Motor neuron (in vitro differentiated cells): ENCODE measurements at places on chromosomes 7 and 10. TPM values are rescaled to one million over a fixed set of nuclear protein-coding genes. Genes with fewer than 3 reads are reported as not detected.

UPK3BL2 gene
- total RNA-seq, result 18.1 and 26.2 TPM in 2 replicates

DENND10 gene
- 29.1 and 32.5 TPM in 2 replicates for total RNA-seq

RBM28 gene
- 26.4 and 29.3 TPM in 2 replicates for total RNA-seq

SEMA3A gene
- total RNA-seq, result 12.4 and 13.6 TPM in 2 replicates

CYP17A1 gene
- total RNA-seq, result 0.38 and 1.1 TPM in 2 replicates

KMT2E gene
- 105 and 113 TPM in 2 replicates for total RNA-seq

NRG3 gene
- 8.1 and 8.6 TPM in 2 replicates for total RNA-seq

GLI3 gene
- total RNA-seq, result 3.4 and 6.8 TPM in 2 replicates

GRID2IP gene
- total RNA-seq, result 0.21 and 0.23 TPM in 2 replicates

SEMA3C gene
- total RNA-seq, result 219 and 249 TPM in 2 replicates

GNAI1 gene
- total RNA-seq, result 85.0 and 89.5 TPM in 2 replicates

FOXI2 gene
- not detected in 2 replicates for total RNA-seq

- no peak for ATAC-seq
These were observed 181.0 kb downstream of the GALNT17 start for GRCh38 chr7:71312755-71313490.

- ATAC-seq, result no peak
These were observed 47.7 kb downstream of the LRGUK start for GRCh38 chr7:134174795-134175261.

GRCh38 chr7:148014541-148014940 lies 576.0 kb upstream of the C7orf33 start:
- ATAC-seq, result no peak

- ATAC-seq, result no peak
These were observed 7.8 kb upstream of the ATOH7 start for GRCh38 chr10:68239596-68240150.

- ATAC-seq, result no peak
These were observed 119.1 kb downstream of the NRBF2 start for GRCh38 chr10:63252095-63252762.

DNA sequence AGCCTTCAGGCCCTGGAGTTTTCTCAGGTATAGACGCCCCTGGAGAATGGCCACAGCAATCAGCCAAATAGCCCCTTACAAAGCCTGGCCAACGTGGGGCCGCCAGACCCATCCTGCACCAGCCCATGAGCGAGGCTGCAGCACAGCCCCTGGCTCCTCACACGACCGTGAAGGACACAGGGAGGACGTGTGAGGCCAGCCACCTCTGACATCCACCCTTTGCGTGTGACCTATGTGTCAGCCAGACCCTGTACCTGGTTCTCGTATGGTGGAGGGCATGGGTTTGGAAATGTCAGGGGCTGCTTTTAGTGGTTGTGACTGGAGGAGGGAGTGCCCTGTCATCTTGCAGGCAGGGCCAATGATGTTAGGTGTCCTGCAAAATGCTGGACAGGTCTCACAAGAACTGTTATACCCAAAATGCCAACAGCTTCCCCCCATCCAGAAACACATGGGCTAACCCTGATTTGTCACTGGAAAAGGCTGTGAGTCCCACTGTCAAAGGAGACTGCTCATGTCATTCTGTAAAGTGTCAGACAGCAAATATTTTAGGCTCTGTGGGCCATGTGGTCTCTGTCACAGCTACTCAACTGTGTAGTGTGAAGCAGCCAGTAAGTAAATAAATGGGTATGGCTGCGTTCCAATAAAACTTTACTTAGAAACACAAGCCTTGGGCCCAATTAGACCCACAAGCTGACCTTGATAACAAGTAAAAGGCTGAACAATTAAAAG lies 30.0 kb downstream of the NOD1 start:
- no peak for ATAC-seq

DNA sequence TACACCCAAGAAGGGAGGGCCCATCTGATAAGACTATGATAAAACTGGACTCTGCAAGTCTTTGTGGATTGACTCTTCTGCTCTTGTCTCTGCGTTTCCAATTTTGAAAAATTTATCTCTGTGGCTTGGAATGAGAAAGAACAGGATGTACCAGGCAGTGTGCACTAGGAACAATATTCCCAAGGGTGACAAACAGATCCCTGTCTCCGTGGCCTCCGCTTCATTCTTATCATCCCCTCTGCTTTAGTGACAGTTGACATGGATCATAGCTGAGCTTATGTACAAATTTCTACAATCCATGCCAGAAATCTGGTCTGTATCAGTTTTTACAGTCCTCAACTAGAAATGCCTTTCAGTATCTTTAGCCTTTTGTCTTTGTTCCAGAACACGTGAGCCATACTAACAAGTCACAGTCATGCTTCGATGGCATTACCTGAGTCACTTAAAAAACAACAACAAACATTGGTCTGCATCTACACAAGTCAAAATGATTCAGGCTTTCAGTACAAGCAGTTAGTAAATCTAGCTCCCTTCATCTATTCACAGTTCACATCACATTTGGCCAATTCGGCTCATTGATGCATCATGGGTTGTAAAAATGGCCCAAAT lies 393.6 kb upstream of the CELF2 start:
- ATAC-seq, result no peak

DNA sequence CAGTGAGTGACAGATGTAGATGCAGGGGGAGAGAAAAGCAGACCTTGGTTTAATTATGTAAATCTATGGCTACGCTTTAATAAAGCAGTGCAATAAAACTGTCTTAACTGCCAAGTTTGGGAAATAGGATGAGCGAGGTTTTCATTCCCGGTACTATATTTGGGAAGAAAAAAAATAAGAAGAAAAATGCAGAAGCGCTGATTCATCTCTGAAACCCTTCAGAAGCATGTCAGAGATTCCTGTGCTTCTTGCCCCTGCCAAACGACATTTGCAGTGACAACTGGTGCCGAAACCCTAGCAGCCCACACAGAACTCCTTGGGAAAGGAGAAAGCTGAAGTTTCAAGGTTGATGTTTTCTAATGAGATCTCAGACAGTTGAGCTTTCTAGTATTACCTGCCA lies 380.7 kb downstream of the REEP3 start:
- ATAC-seq, result no peak

DNA sequence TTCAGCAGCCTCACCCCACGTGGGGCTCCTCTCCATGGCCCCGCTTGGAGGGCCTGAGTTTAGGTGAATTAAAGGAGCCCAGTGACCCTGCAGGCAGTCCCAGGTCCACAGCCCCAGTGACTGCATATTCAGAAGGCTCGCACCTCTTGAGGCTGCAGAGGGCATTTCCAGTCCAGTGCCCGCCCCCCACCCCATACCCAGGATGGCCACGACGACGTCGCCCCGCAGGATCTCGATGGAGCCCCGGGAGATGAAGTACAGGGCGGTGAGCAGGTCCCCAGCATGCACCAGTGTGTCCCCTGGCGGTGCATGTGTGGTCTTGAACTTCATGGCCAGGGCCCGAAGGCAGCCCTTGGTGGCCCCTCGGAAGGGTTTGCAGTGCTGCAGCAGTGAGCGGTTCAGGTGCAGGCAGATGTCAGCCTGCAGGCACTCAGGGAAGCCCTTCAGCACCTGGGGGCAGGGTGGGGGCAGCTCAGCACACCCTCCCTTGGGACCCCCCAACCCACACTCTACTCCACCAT lies 28.1 kb downstream of the KCNH2 start:
- no peak for ATAC-seq

DNA sequence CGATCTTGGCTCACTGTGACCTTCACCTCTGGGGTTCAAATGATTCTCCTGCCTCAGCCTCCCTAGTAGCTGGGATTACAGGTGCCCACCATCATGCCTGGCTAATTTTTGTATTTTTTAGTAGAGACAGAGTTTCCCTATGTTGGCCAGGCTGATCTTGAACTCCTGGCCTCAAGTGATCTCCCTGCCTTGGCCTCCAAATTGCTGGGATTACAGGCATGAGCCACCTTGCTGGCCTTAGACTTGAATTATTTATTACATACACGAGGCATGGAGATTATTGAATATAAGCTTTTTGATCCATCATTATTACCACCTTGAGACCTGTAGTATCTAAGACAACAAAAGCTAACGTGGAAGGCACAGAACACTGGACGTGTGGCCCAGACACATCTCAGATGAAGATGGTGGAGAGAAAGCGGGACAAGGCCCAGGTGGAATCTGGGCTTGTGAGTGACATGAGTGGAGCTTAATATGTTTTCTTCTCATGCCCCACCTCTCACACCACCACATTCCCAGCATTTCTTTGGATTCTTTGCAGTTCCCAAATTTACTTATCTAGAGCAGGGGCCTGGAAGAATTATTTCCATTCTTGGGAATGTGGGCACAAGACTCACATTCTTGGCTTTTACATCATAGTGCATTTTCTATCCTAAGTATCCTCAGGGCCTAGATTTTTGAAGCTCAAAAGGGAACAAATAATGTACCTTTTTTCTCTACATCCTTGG lies 76.6 kb downstream of the SUGCT start:
- ATAC-seq, result no peak

DNA sequence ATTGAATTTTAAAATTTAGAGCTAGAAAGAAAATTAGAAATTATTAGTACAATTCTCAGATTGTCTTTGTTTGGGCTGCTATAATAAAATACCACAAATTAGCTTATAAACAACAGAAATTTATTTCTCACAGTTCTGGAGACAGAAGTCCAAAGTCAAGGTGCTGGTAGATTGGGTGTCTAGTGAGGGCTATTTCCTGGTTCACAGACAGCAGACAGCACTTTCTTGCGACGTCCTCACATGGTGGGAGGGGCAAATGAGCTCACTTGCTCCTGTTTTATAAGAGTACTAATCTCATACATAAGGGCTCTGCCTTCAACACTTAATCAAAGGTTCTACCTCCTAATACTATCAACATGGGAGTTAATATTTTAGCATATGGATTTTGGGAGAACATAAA lies 134.1 kb downstream of the MDFIC start:
- no peak for ATAC-seq

GRCh38 chr7:75946207-75946855 lies 31.4 kb downstream of the POR start:
- ATAC-seq, result no peak

DNA sequence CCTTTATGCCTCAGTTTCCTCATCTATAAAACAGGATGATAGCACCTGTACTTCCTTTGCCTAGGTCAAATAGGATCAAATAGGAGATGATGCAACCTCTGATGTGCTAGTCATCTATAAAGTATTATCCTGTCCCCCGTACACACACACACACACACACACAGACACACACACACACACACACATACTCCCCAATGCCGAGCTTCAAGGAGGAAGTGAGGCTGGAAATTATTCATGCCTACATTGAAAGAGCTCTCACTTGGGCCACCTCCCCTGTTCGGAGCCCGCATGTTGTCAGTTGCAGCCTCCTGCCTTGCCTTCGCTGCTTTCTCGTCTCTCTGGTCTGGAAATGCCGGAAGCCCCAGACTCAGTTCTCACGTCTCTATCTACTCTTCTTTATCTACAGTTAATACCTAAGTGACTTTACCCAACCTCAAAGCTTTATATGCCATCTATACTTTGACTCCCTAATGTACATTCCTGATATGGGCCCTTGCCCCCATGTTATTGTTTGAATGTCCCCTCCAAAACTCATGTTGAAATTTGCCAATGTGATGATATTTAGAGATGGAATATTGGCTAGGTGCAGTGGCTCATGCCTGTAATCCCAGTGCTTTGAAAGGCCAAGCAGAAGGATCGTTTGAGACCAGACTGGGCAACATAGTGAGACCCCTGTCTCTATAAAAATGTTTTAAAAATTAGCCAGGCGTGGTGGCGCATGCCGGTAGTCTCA lies 6.9 kb upstream of the UBE2H start:
- ATAC-seq, result no peak

- no peak for ATAC-seq
These were observed 2.8 kb upstream of the GAL3ST4 start for GRCh38 chr7:100171087-100171681.

GRCh38 chr7:37251222-37251621 lies 197.4 kb downstream of the ELMO1 start:
- no peak for ATAC-seq

- ATAC-seq, result no peak
These were observed 47.2 kb upstream of the KLF6 start for GRCh38 chr10:3832022-3832786.

DNA sequence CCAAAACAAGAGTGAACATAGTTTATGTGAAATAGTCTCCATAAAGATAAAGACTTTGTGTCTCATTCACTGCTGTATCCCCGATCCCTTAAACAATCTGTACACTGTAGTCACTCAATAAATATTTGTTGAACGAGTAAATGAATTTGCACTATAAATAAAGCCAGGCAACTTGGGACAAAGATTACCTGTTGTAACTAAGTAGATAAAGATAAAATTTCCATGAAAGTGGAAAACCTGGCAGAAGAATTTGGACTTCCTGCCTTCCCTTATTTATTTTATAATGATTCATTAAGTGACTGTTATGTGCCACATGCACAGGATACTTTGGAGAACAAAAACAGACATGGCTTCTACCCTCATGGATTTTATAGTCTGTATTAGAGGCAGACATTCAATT lies 277.7 kb upstream of the KAT6B start:
- no peak for ATAC-seq

DNA sequence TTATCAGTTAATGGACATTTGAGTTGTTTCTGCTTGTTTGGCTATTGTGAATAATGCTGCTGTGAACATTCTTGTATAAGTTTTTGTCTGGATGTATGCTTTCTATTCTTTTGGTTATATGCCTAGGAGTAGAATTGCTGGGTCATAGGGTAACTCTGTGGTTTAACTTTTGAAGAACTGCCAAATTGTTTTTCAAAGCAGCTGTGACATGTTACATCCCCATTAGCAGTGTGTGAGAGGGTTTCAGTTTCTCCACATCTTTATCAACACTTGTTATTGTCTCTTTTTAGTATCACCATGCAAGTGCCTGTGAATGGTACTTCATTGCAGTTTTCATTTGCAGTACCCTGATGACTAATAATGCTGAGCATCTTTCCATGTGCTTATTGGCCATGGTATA lies 2.1 kb upstream of the NDUFB8 start:
- no peak for ATAC-seq

GRCh38 chr10:24383681-24384106 lies 174.8 kb downstream of the KIAA1217 start:
- ATAC-seq, result peak; percentile 96

- ATAC-seq, result no peak
These were observed 102.8 kb downstream of the CHN2 start for GRCh38 chr7:29297194-29297890.

- ATAC-seq, result peak; percentile 24
These were observed 23.6 kb downstream of the SLC35B4 start for GRCh38 chr7:134293002-134293740.

- peak; percentile 35 for ATAC-seq
These were observed 66.7 kb upstream of the FGL2 start for GRCh38 chr7:77266291-77266794.

DNA sequence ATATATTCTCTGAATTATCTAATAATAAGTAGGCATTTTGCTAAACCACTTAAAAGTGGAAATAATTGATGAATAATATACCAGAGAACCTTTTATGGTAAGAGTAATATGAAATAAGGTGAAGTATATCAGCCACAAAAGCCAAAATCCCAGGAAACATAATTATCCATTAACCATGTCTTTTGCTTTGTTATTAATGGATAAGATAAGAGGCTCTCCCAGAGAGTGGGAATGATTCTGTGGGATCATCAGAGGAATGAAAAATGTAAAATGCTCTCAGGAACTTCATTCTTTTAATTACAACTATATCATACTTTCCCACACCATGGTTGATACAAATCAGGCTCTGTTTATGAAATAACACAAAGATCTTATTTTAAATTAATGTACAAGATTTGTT lies 391.7 kb upstream of the FZD8 start:
- ATAC-seq, result no peak
